Osteocyte (in vitro differentiated cells): ENCODE measurements at places on chromosomes 2 and 18. TPM values are rescaled to one million over a fixed set of nuclear protein-coding genes. Genes with fewer than 3 reads are reported as not detected.

GRCh38 chr2:218879776-218880101, 913 bp upstream of the WNT10A start:
- no peaks in the 10 kb centered on the region for H3K36me3 ChIP-seq
- H3K4me1 ChIP-seq: peaks cover 17% of the 10 kb centered on the region
- no peak for DNase-seq
- no peak overlapping the region for H3K27ac ChIP-seq
- peaks cover 60% of the 10 kb centered on the region for H3K27me3 ChIP-seq
- H3K4me3 ChIP-seq: no peak overlapping the region

GRCh38 chr2:60958800-60959199, 58.7 kb upstream of the PEX13 start:
- no peaks in the 10 kb centered on the region for H3K27me3 ChIP-seq
- no peak overlapping the region for H3K27ac ChIP-seq
- H3K36me3 ChIP-seq: no peaks in the 10 kb centered on the region
- no peaks in the 10 kb centered on the region for H3K4me1 ChIP-seq

- peaks cover 3% of the 10 kb centered on the region for H3K4me1 ChIP-seq
- H3K27me3 ChIP-seq: no peaks in the 10 kb centered on the region
- no peak for DNase-seq
- no peaks in the 10 kb centered on the region for H3K36me3 ChIP-seq
- no peak overlapping the region for H3K27ac ChIP-seq
- no peak overlapping the region for H3K4me3 ChIP-seq
Measured at GRCh38 chr18:45155526-45155925, 459.8 kb upstream of the SLC14A2 start.

GRCh38 chr2:174796319-174796771, 32.1 kb upstream of the CHRNA1 start:
- no peaks in the 10 kb centered on the region for H3K27me3 ChIP-seq
- peak overlapping the region; percentile 91 for H3K27ac ChIP-seq
- DNase-seq: no peak
- peaks cover 76% of the 10 kb centered on the region for H3K4me1 ChIP-seq

- no peaks in the 10 kb centered on the region for H3K27me3 ChIP-seq
- H3K27ac ChIP-seq: no peak overlapping the region
- H3K4me1 ChIP-seq: no peaks in the 10 kb centered on the region
Measured at GRCh38 chr2:124753842-124754241, 728.8 kb downstream of the CNTNAP5 start.

GRCh38 chr2:88247531-88247930, 77.4 kb downstream of the THNSL2 start:
- no peak overlapping the region for H3K4me3 ChIP-seq
- no peaks in the 10 kb centered on the region for H3K4me1 ChIP-seq
- H3K36me3 ChIP-seq: no peaks in the 10 kb centered on the region
- H3K27ac ChIP-seq: no peak overlapping the region

CFAP221 gene
- not detected in 2 replicates for total RNA-seq

LAMA1 gene
- total RNA-seq: 0.30 and 0.34 TPM in 2 replicates

DSEL gene
- 105 and 108 TPM in 2 replicates for total RNA-seq

IL36RN gene
- not detected in 2 replicates for total RNA-seq
